PC-9 (cell line): ENCODE measurements at places on chromosomes 6 and 20. TPM values are rescaled to one million over a fixed set of nuclear protein-coding genes. Genes with fewer than 3 reads are reported as not detected.

The KIF25 gene
- not detected in 2 replicates for total RNA-seq

The SAMD10 gene
- total RNA-seq: 14.4 and 18.7 TPM in 2 replicates

The IMPG1 gene
- total RNA-seq: not detected in 2 replicates

The MROH8 gene
- total RNA-seq: 3.3 TPM in 2 replicates

The DDAH2 gene
- total RNA-seq: 58.3 and 99.6 TPM in 2 replicates

DNA sequence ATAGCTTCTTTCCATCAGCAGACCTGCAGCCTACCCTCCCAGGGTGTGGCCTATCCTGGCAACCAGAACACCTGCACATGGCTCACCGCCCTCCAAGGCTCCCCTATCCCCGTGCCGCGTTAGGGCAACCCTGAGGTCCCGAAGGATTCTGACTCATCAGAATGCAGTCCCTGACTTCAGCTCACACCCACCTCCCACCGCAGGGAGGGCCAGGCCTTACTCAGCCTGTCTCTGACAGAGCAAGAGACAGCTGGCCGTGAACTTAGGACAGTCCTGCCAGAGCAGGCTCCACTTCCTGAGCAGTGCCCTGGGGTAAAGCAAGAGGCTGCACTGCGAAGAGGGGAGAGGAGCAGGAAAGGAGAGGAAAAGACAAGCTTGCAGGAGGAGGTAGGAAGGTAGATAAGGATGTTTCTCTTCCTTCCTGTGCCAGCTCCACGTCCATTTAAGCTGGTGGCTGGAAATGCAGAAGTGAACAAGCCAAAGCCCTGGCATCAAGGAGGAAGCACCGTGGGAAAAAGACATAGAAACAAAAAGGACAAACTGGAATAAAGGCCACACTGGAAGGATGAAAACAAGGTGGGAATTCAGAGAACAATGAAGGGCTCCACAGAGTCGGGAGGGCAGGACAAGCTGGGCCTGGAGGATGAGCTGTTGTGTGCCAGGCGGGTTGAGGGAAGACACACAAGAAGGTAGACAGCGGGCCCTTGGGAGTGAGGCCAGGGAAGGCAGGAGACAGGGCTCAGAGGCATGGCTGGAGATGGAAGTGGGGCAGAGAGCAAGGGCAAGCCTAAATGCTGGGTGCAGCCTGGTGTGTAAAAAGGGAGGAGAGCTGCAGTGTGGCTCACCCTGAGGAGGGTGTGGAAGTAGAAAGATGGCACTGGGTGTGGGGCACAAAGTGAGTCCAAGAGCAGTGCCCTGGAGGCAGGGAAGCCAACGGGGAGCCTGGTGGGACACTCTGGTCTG is 102.7 kb downstream of the SLC23A2 start:
- no peak overlapping the region for H3K4me3 ChIP-seq
- H3K4me1 ChIP-seq: peaks cover 49% of the 10 kb centered on the region
- peak; percentile 98 for DNase-seq
- H3K27ac ChIP-seq: peak overlapping the region; percentile 62
- no peaks in the 10 kb centered on the region; the same call in 1 of the 2 replicates for H3K36me3 ChIP-seq

DNA sequence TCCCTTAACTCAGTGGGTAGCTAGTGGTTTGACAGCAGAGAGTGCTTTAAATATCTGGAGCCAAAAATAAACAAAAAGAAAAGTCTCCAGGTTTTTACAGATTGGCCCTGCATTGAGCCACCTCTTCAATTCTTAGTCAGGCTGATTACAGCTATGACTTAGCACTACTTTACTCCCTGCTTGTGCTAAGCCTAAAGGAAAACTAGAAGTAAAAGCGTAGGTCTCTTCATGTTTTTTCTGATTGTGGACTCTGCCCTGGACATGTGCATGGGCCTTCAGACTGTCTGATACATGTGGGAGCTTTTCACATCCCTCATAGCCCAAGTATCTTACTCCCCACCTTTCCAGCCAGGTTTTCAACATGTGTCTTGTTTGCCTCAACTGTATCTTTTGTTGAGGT is 33.3 kb downstream of the KPNA5 start:
- no peak overlapping the region for H3K4me3 ChIP-seq
- DNase-seq: no peak
- H3K27me3 ChIP-seq: no peaks in the 10 kb centered on the region
- peaks cover 12% of the 10 kb centered on the region for H3K36me3 ChIP-seq
- no peaks in the 10 kb centered on the region for H3K4me1 ChIP-seq
- no peak overlapping the region for H3K27ac ChIP-seq

- peaks cover 25% of the 10 kb centered on the region for H3K4me1 ChIP-seq
- no peaks in the 10 kb centered on the region for H3K36me3 ChIP-seq
- no peak overlapping the region for H3K27ac ChIP-seq
- H3K4me3 ChIP-seq: no peak overlapping the region
- no peaks in the 10 kb centered on the region for H3K27me3 ChIP-seq
- DNase-seq: no peak
These were observed 232.1 kb upstream of the TENT5A start for GRCh38 chr6:81984599-81984998.

- H3K36me3 ChIP-seq: no peaks in the 10 kb centered on the region
- no peak for DNase-seq
- no peak overlapping the region for H3K4me3 ChIP-seq
- H3K27ac ChIP-seq: no peak overlapping the region
- no peaks in the 10 kb centered on the region for H3K27me3 ChIP-seq
- peaks cover 8% of the 10 kb centered on the region; the same call in 1 of the 2 replicates for H3K4me1 ChIP-seq
These were observed 44.9 kb upstream of the PHACTR2 start for GRCh38 chr6:143632894-143633293.

- no peak for DNase-seq
- H3K4me3 ChIP-seq: no peak overlapping the region
- H3K27me3 ChIP-seq: no peaks in the 10 kb centered on the region
- H3K36me3 ChIP-seq: no peaks in the 10 kb centered on the region
- H3K4me1 ChIP-seq: no peaks in the 10 kb centered on the region
- H3K27ac ChIP-seq: no peak overlapping the region
These were observed 104.1 kb upstream of the SLC35B3 start for GRCh38 chr6:8539453-8539852.

DNA sequence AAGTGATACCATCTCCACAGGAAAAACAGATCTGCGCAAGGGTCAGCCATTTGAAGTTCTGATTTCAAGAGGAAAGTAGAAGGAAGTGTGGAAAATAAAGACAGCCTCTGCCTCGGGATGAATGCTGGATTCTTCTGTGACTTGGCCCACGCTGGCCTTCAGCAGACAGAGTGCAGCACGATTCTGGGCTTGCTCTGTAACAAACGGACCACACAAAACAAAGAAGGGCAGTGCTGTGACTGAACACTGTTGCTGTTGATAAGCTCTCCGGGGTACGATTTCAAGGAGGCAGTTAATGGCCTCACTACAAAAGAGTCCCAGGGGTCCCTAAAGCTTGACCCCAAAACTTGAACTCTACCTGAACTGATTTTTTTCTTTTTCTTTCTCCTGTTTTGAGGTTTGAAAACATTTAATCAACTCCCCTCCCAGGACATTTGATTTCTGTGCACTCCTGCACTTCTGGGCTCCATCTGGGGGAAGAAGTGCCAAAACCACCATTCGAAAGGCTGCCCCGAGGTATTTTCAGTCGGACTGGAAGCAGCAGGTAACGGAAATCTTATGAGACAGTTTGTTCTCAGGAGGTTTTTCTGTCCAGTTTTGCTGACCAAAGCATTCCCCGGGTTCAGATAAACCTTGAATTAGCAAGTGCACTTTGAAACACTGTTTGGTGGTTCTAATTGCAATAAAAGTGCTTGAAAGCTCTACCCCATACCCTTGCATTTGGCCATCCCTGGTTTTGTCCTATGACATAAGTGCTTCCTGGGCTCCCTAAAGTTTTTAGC is 189.6 kb downstream of the MYLK4 start:
- H3K4me3 ChIP-seq: no peak overlapping the region
- H3K36me3 ChIP-seq: no peaks in the 10 kb centered on the region
- H3K27ac ChIP-seq: no peak overlapping the region
- no peak for DNase-seq

DNA sequence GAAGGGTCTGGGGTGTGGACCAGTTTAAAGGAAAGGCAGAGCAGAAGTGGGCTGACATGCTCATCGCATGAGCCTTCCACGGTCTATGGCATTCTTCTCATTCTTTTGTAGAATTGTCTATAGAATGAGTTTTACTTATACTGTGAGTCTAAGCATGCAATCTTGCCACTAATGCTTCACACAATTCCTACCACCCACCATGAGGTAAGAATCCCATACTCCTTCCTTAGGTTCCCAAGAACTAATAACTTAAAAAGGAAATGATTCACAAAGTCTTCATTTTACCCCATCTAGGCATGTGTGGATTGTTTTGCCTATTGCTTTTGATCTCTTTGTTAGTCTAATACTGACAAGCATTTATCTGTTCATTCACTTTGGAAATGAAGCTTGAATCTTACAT is 195.2 kb downstream of the LY86 start:
- H3K27me3 ChIP-seq: no peaks in the 10 kb centered on the region
- H3K4me3 ChIP-seq: no peak overlapping the region
- H3K27ac ChIP-seq: no peak overlapping the region
- no peak for DNase-seq
- peaks cover 12% of the 10 kb centered on the region for H3K4me1 ChIP-seq
- H3K36me3 ChIP-seq: no peaks in the 10 kb centered on the region
